ENCODE measurements at places on chromosomes 1 and 21.

GRCh38 chr1:71918630-71919029, 363.7 kb downstream of the NEGR1 start:
- no peak for DNase-seq

DNA sequence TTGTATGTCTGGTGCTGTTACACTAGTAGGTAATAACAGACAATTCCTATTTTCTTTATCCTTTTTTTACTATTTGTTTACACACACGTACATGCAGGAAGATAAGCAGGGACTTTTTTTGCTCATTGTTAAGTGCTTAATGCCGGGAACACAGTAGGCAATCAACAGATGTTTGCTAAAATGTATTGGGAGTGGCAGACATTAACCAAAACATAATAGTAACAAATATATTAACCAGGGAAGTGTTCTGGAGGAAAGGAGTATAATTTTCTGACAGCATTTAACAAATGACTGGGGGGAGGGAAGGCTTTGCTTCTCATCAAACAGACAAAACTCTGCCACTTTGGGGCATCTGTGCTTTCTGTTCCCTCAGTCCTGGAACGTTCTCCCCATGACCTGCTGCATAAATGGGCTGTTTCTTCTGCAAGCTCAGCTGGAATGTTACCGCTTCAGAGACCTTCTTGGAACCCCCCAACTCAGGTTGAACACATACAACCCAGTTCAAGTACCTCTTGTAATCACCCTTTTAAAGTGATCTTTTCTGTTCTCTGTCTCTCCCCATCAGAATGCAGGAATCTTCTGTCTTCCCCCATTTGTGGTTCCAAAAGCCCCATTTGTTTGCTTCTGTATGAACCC, 2.1 kb downstream of the CR1L start:
- DNase-seq, result no peak

- DNase-seq, result no peak
Measured at GRCh38 chr1:104084380-104084779, 334.7 kb downstream of the AMY1C start.

GRCh38 chr1:59596432-59596831, 218.3 kb upstream of the HOOK1 start:
- no peak for DNase-seq

DNA sequence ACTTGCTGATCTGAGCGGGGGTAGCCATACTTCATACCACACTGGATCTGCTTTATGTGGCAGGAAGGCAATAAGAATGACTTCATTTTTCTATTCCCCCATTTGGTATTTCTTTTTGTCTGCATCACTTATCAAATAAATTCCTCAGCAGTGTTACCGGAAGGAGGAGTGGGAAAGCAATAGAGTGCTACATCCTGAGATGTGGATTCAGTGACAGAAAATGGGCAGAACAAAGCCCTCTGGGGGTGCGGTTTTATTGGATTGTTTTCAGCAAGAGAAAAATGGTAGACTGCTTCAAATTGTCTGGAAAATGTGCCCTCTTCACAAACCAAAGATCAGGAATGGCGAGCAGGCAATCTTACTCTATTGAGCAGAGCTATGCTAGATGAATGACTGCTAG, 751.9 kb upstream of the NEGR1 start:
- DNase-seq, result no peak

DNA sequence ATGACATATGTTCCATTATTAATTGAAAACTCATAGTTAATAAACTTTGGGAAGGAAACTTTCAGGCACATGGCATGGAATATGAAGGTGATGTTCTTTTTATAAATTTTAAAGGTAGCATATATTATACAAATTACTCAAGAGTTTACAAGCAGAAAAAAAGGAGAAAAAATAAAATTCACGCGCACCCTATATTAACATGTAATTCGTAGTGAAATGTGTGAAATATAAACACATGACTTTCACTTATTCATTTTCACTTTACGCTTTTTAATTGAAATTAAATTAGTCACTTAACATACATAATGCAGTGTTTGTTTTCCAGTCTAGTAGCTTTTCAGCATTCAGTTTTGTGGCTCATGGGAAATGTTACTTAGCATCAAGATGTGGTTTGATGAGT, 27.4 kb upstream of the SCYL3 start:
- no peak for DNase-seq

DNA sequence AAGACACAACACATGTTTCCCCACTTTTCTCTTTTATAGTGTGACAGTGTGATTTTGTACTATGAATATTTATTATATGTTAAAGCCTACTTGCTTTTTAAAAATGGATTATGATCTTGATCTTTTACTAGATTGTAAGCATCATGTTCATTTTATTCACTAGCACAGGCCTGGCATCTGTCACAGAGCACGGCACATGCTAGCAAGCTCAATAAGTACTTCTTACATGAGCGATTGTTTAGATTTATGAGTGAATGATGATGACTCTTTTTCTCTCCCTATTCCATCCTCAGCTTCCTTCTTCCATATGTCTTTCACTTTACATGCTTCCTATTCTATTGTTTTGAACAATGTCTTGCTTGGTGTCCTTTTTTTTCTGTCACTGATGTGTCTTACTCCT, 1454.1 kb downstream of the MRPL39 start:
- DNase-seq, result no peak

- DNase-seq, result no peak
Measured at GRCh38 chr1:116886291-116886878, 23.3 kb upstream of the PTGFRN start.

DNA sequence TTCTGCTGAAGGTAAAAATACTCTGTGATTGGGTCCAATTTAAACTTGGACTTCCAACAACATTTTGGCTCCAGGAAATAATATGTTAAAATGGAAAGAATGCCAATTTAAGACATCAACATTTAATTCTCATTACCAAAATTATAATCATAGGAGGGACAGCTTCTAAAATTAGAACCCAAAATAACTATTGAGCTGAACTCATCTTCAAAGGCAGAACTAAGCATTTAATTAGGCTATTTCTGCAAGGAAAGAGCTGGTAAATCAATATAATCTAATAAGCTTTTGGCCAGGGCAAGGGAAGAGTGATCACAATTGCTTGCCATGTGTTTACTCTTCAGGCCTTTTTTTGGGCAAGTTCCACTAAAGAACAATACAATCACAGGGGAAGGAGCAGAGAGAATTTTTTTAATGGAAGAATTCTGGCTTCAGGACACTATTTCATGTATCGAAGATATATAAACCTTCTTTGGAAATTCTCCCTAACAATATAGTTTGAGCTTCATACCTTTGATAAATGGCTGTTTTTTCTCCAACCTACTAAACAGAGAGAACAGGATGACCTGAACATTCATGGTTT, 133.1 kb upstream of the PTBP2 start:
- DNase-seq, result no peak

DNA sequence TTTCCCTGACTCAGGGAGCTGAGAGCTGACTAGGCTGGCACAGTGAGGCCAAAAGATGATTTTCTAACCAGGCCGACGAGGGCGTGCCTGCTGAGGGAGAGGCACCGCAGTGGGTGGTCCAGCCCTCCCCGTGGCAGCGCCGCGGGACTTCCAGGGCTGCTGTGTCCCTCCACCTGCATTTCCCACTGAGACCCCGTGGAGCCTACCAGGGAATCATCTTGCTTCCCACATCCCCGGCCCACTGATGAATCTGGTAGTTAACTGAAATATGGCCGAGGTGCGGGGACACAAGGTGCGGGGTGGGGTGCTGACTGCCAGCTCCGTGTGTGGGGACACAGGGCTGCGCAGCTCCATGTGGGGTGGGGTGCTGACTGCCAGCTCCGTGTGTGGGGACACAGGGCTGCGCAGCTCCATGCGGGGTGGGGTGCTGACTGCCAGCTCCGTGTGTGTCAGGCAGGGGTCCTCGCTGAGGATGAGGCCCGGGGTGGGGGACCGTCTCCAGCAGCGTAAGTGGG, 10.4 kb downstream of the WRAP73 start:
- no peak for DNase-seq

- no peak for DNase-seq
Measured at GRCh38 chr1:40553017-40553416, 21.6 kb downstream of the ZNF684 start.

DNA sequence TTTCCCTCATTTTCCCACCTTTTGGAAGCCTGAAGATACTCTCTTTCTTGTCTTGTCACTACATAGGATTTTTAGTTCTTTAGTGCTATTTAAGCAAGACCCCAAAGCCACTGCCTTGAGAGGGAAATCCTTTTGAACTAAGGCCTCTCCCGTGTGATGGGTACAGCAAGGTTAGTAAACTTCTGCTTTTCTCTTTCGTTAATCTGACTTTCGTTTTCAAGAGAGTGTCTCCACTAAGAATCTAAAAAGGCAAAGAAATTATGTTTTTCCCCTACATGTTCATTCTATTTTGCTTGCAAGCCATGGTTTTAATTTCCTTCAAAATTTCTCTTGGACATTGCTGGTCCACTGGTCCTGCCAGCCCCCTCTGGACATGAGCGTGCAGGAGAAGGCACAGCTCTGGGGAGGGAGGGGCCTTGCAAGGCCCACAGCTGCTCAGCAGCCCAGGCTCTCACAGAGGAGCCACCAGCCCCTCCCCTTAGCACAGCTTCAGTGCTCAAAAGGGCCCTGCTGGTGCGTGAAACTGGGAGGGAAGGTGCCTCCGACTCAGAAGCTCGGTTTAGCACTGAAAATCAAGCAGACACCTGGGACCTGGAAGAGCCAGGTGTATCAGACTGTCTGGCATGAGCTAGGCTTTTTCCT, 210.9 kb upstream of the GALNT2 start:
- DNase-seq, result peak; percentile 26
